ENCODE measurements at places on chromosomes 2 and 18. TPM values are rescaled to one million over a fixed set of nuclear protein-coding genes. Genes with fewer than 3 reads are reported as not detected.

SLC9A2 gene
- not detected for total RNA-seq

DNA sequence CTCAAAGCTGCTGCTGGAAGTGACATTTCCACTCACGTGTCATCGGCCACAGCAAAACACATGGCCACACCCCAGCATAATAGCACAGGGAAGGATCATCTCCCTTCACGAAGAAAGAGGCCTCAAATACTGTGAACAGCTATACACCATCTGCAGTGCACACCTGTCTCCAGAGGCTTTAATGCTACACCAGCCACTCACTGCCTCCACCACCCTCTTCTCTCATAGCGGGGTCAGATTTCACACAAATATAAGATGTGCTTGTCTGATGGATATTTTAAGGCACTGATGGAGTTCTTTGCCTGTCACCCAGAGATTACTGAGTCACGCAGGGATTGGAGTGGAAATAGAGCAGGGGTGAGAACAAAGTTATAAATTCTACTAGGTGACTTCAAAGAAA is 374.0 kb downstream of the ZNF516 start:
- no peaks in the 10 kb centered on the region for H3K36me3 ChIP-seq
- no peaks in the 10 kb centered on the region for H3K4me1 ChIP-seq
- no peaks in the 10 kb centered on the region for H3K27me3 ChIP-seq
- H3K27ac ChIP-seq = no peak overlapping the region
- H3K4me3 ChIP-seq = no peak overlapping the region

DNA sequence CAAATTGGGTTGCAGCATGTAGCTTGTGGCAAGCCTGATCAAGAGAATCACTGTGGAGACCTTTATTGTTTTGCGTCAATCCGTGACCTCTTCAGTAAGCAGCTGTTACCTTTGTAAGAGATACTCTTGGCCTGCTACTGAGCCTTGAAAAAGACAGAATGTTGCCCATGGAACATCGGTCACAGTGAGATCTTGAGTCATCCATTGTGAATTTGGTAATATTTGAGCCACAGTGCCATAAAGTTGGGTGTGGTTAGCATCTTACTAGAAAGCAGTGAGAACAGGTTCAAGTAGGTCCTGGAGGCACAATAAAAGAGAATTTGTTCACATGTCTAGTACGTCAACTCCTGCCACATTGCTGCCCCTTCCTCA is 12.7 kb upstream of the EFR3B start:
- no peak for DNase-seq
- H3K27me3 ChIP-seq = no peaks in the 10 kb centered on the region
- no peaks in the 10 kb centered on the region for H3K36me3 ChIP-seq

- H3K4me3 ChIP-seq = peak overlapping the region; percentile 93
- no peaks in the 10 kb centered on the region for H3K36me3 ChIP-seq
- H3K27ac ChIP-seq = no peak overlapping the region
- H3K4me1 ChIP-seq = peaks cover 42% of the 10 kb centered on the region
Measured at GRCh38 chr2:38599706-38600105, 3.0 kb downstream of the HNRNPLL start.

SOX11 gene
- 75.1 TPM for total RNA-seq

DNA sequence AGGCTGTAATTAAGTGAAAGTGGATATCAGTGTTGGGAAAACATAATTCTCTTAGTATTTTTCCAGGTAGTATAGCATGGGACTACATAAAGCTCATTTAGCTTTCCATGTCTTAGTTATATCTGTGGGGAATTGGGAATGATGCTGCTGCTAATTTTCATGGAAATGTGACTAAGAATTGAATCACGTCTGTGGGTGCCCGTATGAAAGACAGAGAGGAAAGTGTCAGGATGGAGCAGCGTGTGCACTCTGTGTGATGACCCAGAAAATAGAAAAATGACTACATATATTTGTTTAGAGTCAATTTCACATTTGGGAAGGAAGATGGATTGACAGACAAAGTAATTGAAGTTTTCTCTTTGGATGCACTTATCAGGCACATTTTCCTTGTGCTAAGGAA is 212.1 kb downstream of the PTPRM start:
- H3K4me3 ChIP-seq = no peak overlapping the region
- DNase-seq = no peak
- H3K4me1 ChIP-seq = no peaks in the 10 kb centered on the region
- no peaks in the 10 kb centered on the region for H3K36me3 ChIP-seq
- no peak overlapping the region for H3K27ac ChIP-seq

DNA sequence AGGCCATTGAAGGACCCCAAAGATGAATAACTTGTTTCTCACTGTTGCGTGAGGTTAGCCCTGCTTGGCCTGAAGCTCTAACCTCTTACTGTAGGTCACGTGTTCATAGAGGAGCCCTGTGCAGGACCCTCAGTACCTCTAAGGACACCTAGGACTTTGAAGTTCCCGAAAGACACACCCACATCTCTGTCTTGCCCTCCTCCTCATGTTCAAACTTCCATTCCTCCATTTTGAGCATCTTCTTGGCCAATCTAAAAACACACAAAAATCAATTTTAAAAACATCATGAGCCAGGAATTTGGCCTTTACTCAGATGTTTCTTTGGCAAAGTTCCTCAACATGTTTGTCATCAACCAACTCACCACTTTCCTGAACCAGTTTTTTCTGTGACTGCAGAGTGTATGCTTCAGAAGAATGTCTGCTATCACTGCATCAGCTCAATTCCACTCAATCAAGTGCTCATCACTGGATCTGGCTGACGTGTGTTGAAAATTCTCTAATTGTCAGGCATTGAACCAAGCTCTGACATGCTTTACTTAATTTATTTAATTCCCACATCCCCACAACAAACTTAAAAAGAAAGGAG is 101.6 kb downstream of the AP1S3 start:
- H3K4me3 ChIP-seq = no peak overlapping the region
- no peak overlapping the region for H3K27ac ChIP-seq
- DNase-seq = no peak
- no peaks in the 10 kb centered on the region for H3K27me3 ChIP-seq
- no peaks in the 10 kb centered on the region for H3K36me3 ChIP-seq

HOXD12 gene
- 0.58 TPM for total RNA-seq

DNA sequence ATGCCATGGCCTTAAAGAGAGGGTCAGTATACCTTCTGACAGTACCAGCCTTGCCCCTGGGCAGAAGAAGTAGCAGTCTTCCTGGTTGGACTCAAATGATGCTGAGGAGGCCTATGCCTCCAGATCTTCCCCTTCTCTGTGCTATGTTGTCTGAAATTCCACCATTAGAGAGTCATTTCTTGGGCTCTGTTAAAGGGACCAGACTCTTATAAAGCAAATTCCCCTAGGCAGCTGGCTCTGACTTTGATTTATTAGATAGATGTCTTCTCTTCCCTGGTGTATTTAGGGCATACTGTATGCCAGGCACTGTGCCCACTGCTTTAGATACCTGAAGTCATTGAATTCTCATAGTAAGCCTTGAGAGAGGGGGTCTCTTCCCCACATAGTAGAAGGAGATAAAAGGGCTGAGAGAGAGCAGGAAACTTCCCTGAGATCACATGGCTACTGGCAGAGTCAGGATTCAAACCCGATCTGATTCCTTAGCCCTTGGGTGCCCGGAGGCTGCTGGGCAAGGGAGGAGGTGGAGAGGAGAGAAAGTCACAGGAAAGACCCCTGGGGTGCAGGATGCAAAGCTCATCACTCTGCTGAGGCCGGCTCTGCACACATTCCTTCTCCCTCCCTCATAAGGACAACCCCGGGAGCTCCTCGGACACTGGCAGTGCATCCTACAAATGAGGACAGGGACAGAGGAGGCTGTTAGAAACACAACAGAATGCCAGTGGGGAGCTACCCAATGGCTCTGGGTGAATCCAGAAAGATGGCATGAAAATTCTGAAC is 23.0 kb downstream of the COPS9 start:
- no peaks in the 10 kb centered on the region for H3K36me3 ChIP-seq
- H3K27me3 ChIP-seq = no peaks in the 10 kb centered on the region
- peak; percentile 77 for DNase-seq
- peaks cover 14% of the 10 kb centered on the region for H3K4me1 ChIP-seq
- no peak overlapping the region for H3K27ac ChIP-seq

- H3K4me3 ChIP-seq = no peak overlapping the region
- no peaks in the 10 kb centered on the region for H3K27me3 ChIP-seq
- H3K36me3 ChIP-seq = no peaks in the 10 kb centered on the region
- no peak overlapping the region for H3K27ac ChIP-seq
- DNase-seq = no peak
Measured at GRCh38 chr2:147365622-147366021, 479.2 kb upstream of the ACVR2A start.

CACNB4 gene
- total RNA-seq = not detected

DNA sequence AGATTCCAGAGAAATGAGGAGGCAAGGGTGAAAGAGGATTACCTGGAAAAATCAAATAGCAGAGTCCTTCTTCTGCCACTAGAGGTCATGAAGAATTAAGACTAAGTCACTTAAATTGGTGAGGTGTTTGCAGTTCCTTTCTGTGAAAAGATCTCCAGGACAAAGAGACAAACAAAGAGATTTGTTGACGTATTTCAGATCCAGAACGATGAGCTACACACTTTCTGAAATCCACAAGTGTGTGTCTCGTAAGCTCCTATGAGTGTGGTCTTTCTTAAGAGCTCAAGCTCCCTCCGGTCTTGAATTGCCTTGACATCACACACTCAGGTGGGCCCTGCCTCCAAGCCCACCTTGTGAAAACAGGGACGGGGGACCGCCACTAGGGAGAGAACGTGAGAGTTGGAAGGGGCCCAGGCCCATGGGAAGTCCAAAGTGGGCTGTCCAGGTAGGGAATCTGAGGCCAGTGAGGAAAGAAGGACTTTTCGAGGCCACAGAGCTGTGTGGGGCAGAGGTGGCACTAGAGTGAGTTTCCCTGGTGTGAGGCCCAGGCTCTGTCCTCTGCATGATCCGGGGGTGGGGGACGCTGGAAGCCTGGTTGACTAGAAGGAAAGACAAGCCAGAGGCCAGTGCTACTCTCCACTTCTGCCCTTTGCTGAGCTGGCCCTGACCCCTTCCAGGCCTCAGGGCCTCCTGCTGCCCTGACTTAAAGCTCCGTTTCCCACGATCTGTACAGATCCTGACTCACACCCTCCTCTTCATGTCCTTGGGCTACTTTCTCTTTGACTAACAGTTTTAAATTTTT is 168.1 kb upstream of the NCK2 start:
- H3K36me3 ChIP-seq = no peaks in the 10 kb centered on the region
- H3K4me3 ChIP-seq = no peak overlapping the region
- no peak overlapping the region for H3K27ac ChIP-seq
- DNase-seq = peak; percentile 18
- H3K27me3 ChIP-seq = peaks cover 2% of the 10 kb centered on the region
- H3K4me1 ChIP-seq = no peaks in the 10 kb centered on the region

TFCP2L1 gene
- total RNA-seq = not detected

GRCh38 chr2:122414902-122415301 is 659.5 kb downstream of the TSN start:
- no peaks in the 10 kb centered on the region for H3K27me3 ChIP-seq
- H3K36me3 ChIP-seq = no peaks in the 10 kb centered on the region
- H3K4me1 ChIP-seq = peaks cover 19% of the 10 kb centered on the region
- no peak overlapping the region for H3K27ac ChIP-seq
- DNase-seq = peak; percentile 24
- H3K4me3 ChIP-seq = no peak overlapping the region

- H3K4me3 ChIP-seq = no peak overlapping the region
- no peaks in the 10 kb centered on the region for H3K27me3 ChIP-seq
- H3K36me3 ChIP-seq = peaks cover 30% of the 10 kb centered on the region
- H3K27ac ChIP-seq = no peak overlapping the region
Measured at GRCh38 chr2:231800493-231801091, 14.3 kb downstream of the COPS7B start.

DNA sequence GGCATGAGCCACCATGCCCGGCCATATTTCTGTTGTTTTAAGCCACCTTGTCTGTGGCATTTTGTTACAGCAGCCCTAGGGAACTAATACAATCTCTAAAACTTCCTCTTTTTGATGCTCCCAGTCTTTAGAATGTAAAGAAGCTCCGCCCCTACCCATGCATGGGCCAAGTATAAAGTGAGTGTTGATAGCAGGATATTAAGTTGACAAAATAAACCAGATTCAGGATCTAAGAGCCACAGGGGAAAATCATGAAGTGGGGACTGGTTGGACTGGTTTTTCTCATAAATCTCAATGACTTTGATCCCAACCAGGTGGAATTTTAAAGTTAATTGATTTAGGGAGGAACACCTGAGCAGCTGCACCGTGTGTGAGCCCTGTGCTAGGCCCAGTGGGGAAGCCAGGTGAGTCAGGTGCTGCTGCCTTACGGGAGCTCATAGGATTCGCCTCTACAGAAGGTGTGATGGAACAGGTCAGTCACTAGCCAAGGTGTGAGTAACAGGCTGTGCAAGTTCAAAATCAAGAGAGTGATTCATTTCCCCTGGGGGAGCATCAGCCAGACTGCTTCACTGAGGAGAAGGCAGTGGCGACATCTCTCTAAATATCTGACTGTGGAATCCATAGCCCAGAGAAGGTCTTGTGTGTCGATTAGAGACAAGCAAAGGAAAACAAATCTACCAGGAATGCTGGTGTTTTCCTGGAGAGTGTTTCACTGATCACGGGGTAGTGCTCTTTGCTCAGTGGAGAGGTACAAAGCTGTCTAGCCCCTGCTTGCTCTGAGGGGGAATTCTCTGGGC is 63.0 kb upstream of the MSH2 start:
- no peak for DNase-seq
- no peaks in the 10 kb centered on the region for H3K27me3 ChIP-seq
- H3K4me1 ChIP-seq = peaks cover 8% of the 10 kb centered on the region

DNA sequence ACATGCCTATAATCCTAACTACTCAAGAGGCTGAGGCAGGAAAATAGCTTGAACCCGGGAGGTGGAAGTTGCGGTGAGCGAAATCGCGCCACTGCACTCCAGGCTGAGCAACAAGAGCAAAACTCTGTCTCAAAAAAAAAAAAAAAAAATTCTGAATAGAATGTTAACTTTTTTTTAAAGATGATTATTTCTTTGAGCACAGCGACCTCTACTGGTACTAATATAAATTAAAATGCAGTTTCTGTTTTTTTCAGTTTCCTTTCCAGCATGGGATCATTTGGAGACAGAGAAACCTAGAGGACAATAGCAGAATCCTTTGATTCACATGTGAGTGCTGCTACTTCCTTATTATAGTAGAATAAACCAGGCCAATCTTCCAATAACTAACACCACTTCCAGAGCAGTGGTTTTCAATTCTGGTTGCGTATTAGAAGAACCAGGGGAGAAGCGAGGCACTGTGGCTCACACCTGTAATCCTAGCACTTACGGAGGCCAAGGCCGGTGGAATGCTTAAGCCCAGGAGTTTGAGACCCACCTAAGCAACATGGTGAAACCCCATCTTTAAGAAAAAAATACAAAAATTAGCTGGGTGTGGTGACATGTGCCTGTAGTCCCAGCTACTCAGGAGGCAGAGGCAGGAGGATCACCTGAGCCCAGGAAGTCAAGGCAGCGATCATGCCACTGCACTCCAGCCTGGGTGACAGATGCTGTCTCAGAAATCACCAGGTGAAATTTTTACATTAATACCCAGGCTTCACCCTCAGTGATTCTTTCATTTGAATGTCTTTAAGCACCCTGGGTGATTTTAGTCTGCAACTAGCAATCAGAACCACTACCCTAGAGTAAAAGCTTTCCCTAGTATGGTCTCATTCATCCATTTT is 10.1 kb downstream of the SRSF7 start:
- no peaks in the 10 kb centered on the region for H3K27me3 ChIP-seq
- peaks cover 65% of the 10 kb centered on the region for H3K36me3 ChIP-seq
- no peak overlapping the region for H3K4me3 ChIP-seq
- peaks cover 46% of the 10 kb centered on the region for H3K4me1 ChIP-seq
- H3K27ac ChIP-seq = no peak overlapping the region

FOXI3 gene
- 0.11 TPM for total RNA-seq

HOXD8 gene
- 56.8 TPM for total RNA-seq

ACADL gene
- total RNA-seq = 0.15 TPM

All from A673 (cell line).